ENCODE measurements at places on chromosomes 6 and 20.

DNA sequence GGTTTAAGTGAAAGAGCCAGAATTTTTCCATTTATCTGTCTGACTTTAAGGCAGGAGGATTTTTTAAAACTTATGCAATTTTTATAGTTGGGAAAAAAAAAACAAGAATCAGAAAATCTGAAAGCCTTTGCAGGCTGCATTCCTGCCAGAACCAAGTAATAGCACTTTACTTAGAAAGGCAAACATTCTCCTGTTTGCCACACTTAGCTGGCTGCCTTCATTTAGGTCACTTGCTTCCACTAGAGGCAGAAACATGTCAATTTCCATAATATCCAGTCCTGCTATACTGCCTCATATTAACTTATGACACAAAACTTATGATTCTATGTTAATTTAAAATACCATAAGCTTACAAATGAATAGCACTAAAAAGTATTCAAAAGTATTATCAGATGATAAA lies 425.8 kb downstream of the FRK start:
- DNase-seq: no peak

- DNase-seq: no peak
Measured at GRCh38 chr20:20827992-20828597, 115.7 kb upstream of the RALGAPA2 start.

GRCh38 chr6:24273096-24273870 lies 84.6 kb downstream of the DCDC2 start:
- DNase-seq: no peak

- DNase-seq: no peak
Measured at GRCh38 chr6:44833248-44833647, 445.7 kb downstream of the CDC5L start.

DNA sequence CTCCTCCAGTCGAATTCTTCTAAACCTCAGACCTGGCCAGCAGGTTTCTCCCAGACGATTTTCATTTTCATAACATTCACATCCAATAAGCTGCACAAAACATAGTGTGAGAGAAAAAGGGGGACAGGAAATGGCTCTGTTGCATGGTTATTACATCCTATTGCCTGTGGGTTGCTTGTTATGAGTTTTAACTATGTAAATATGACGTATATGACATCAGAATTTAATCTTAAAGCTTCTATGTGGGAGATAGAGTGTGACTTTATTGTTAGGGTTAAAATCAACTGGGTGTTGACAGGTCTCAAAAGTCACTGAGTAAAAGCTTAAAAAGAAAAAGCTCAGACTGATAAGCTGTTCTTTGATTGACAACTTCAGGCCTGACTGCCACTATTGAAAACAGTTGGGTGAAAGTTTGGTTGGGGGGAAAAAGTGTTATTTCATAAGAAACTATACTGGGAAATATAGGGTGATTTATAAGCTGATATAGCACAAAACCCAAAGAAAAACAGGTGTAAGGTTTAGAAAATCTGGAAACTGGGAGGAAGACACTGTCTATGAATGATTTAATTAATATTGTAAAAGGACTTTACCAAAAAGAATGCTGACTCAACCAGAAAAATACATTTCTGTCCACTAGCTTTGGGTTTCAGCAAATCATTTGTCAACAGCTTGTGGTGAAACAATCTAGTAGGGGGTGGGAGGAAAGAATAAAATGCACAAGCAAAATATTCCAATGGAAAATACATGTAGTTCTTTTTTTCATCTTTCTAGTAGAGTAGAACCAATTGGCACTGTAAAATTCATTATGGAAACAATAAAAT lies 134.1 kb upstream of the CEP162 start:
- no peak for DNase-seq

GRCh38 chr20:9112541-9113515 lies 43.9 kb downstream of the PLCB4 start:
- no peak for DNase-seq

GRCh38 chr6:170021579-170021978 lies 269.3 kb downstream of the DLL1 start:
- no peak for DNase-seq

- DNase-seq: no peak
Measured at GRCh38 chr6:40457261-40457660, 129.9 kb downstream of the LRFN2 start.

GRCh38 chr20:54625497-54625896 lies 150.1 kb downstream of the DOK5 start:
- no peak for DNase-seq

DNA sequence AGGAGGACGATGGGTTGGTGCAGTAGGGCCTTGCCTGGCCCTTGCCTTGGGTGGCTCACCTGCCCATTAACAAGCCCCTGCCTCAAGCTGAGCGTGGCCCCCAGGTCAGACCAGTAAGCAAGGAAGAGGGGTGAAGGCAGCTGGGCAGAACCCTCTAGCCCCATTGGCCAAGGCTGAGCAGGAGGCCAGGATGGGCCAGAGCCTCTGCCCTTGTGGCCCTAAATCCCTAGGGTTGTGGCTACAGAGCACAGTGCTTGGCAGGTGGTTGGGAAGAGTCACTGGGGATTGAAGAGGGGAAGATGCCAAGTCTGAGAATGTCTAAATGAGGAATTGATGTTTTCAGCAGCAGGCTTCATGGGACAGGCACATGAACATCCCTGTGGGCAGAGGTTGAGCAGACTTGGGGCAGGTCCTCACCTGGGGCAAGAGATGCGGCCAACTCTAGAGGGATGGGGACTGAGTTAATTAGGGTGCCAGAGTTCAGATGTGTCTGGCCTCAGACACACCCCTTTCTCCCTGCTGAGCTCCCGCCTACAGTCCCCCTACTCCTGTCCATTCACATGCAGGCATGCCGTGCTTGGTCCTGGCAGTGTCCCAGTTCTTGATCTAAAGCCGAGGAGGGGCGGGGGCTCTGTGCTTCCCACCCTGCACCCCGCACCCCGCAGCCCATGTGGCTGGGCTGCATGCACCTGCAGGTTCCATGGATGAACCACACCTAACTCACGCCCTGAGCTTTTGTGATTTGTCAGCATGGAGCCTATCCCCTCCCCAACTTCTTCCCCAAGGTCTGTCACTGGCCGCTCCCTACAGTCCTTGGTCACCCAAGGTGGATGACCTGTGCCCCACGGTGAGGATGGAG lies 9.8 kb downstream of the GTSF1L start:
- no peak for DNase-seq

DNA sequence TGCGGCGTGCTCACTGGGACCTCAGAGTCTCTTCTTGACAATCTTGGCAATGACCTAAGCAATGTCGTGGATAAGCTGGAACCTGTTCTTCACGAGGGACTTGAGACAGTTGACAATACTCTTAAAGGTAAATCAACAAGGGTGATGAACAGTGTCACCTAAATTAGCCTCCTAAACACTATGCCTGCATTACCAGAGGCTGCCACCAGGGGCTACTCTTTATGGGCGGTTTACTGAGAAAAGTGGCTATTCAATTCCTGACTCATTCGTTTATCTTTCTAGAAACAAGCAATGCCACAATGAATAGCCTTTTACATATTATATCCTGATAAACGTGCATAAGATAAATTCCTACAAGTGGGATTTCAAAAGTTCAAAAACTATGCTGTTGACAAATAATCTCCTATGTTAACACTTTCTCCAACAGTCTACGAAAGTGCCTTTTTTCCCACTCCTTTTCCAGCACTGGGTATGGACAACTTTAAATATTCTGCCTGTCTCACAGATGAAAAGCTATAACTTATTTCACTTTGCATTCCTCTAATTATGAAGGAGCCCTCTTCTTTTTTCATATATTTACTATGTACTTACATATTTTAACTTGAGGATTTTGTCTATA lies 1.3 kb downstream of the BPIFA2 start:
- peak; percentile 73 for DNase-seq

DNA sequence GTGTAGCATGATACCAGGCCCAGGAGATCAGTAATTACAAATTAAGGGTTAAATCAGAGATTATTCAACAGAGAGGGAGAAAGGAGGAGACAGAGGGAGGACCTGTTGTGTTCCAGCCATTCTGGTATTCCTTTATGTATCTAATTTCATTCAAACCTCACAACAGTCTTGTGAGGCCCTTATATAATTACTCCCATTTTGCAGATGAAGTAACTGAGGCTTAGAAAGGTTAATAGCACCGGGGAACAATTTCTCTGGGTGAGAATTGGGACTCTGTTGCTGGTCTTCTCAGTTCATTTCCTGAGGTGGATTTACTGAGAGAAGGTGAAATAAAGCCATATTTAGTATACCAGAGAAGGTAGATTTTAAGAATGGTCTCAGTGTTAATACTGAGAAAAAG lies 66.6 kb downstream of the C6orf52 start:
- DNase-seq: no peak

GRCh38 chr20:57092112-57092899 lies 174.1 kb downstream of the BMP7 start:
- peak; percentile 79 for DNase-seq

- DNase-seq: no peak
Measured at GRCh38 chr20:44430270-44431065, 45.2 kb upstream of the TTPAL start.

DNA sequence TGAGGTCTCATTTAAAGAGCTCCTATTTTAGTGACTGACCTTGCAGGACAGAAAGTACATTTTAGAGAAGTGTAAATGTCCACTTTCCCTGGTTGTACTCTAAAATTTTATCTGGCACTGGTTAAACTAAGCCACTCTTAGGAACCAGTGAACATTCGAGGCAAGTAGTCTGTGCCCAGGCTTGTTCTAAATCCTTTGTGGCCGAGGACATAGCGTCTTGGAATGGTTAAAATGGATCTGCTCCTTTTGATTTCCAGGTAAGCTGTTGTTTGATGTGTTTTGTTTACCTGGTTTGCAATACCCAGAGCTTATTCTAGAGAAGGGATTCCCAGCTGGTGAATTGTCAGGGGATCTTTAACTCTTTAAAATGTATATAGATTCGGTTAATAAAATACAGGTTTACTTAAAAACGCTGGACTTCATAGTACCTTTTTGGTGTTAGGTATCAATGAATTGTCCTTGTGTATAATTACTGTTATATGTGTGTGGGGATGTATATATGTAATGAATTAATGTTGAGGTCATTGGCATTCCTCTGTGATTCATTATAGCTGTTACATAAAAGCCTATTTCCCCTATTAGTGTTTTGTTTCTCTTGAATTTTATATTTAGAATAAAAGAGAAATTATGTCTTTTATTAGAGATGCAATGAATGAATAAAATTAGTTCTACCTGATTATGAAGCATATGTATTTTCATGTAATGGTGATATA lies 15.8 kb downstream of the SNX9 start:
- DNase-seq: no peak

- no peak for DNase-seq
Measured at GRCh38 chr6:26089272-26089671, 2.0 kb downstream of the HFE start.

GRCh38 chr20:24872291-24873024 lies 76.6 kb upstream of the CST7 start:
- DNase-seq: no peak

DNA sequence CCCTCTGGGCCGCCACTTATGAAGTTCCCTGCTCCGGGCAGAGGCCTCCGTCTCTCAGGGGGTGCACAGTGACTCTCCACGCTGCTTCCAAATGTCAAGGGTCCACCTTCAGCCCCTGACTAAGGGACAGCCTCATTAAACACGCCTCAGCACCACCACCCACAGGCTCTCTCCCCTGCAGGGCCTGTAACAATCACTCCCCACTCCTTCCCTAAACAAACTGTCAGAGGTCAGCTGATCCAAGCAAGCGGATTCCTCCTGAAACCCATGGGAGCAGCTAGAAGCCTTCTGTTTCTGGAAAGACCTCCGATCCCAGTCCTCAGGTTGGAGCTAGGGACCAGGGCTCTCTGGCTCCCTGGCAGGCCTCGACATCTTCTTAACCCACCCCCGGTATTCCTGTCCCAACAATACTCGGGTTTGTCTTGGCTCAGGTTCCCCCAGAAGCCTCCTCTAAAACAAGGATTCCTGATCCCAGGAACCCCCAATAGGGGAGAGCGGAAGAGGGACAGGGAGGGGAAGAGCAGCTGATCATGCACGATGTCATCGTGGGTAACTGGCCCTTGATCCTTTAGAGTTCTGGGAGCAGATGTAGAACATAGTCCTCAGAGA lies 181.0 kb downstream of the ZNF217 start:
- no peak for DNase-seq

GRCh38 chr6:90271831-90272230 lies 24.8 kb downstream of the BACH2 start:
- DNase-seq: no peak

DNA sequence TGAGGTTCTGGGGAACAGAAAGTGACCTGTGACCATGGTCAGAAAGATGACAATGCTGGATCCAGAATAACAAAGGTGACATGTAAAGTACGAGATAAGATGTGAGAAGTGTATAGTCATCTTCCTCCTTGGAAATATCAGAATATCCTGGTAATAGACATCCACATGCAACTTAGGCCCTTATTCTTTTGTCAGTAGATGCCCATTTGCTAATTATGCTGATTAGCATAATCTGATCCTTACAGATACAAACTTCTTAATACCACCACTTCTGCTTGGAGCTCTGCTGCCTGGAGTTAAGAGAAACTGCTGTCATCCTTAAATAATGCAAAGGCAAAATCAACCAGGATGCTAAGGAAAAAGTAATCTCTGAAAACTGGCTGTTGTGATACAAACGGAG lies 91.3 kb downstream of the KIF16B start:
- no peak for DNase-seq

DNA sequence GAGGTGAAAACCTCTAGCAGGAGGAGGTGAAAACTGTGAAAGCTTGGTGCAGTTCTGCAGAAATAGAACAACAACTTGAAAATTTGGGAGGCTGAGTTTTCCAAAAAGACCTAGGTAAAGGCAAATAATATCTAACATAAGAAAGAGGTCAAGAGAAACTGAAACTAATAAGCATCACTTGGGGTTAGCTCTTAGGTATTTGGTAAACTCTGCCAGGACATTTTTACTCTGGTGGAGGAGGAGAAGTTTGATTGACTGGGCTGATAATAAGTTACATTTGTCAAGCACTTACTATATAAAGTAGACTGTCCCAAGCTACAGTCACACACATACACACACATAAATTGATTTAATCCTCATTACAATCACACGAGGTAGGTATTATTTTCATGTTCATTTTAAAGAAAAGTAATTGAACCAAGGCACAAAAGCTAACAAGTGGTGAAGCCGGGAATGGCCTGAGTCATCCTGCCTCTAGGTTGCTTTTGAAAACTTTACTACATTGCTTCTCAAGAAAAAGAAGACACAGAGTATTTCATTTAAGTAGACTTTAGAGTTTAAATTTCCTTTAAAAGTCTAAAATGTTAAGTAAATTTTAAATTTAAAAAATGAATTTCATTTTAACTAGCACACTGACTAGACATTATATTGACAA lies 275.5 kb downstream of the PTPRK start:
- DNase-seq: no peak

DNA sequence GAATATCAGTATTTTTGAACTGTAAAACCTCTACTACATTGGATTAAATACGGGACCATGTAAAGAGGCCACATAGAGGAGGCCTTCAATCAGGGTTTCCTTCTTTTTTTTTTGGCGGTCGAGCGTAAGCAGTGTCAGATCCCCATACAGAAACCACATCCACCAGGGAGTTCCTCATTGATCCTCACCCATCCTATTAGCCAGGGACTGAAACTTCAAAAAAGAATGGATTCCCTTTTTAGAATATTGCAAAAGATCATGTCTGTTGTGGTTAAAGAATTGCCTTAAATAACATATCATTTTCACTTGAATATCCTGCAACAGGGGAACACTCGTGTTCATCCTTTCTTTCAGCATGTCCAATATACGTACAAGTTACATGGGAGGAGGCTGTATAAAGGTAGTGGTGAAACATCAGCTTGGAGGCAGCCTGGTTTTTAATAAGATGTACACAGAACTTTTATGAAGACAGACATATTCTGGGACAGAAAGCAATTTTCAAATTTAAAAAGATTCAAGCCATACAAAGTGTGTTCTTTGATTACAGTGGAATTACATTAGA lies 96.1 kb downstream of the PPP1R14C start:
- DNase-seq: no peak
